H54 (cell line): ENCODE measurements at places on chromosomes 2 and 18.

GRCh38 chr2:187475499-187476248, 27.6 kb upstream of the CALCRL start:
- DNase-seq = no peak

GRCh38 chr2:176035013-176035691, 33.1 kb upstream of the LNPK start:
- no peak for DNase-seq

GRCh38 chr2:103167599-103167998, 405.8 kb downstream of the TMEM182 start:
- DNase-seq = no peak

- no peak for DNase-seq
Observed at GRCh38 chr2:197209742-197210408, 100.7 kb downstream of the ANKRD44 start.

DNA sequence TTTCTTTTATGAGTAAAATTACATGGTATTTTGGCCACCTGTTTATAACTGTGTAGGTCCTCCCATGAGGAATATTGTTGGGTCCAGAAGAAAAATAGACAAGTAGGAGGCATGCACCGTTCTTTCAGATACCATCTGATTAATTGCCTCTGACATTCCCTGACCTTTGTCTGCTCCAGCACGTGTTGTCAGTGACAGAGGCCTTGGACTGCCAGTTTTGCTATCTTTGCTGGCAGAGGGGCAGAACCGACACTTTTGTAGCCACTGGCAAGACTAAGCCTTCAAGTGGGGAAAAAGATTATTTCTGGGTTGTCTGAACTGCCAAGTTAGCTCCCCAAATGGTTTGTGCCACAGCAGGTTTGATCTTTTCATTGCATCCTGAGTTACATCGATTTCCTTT, 276.9 kb downstream of the CAMKMT start:
- DNase-seq = no peak

DNA sequence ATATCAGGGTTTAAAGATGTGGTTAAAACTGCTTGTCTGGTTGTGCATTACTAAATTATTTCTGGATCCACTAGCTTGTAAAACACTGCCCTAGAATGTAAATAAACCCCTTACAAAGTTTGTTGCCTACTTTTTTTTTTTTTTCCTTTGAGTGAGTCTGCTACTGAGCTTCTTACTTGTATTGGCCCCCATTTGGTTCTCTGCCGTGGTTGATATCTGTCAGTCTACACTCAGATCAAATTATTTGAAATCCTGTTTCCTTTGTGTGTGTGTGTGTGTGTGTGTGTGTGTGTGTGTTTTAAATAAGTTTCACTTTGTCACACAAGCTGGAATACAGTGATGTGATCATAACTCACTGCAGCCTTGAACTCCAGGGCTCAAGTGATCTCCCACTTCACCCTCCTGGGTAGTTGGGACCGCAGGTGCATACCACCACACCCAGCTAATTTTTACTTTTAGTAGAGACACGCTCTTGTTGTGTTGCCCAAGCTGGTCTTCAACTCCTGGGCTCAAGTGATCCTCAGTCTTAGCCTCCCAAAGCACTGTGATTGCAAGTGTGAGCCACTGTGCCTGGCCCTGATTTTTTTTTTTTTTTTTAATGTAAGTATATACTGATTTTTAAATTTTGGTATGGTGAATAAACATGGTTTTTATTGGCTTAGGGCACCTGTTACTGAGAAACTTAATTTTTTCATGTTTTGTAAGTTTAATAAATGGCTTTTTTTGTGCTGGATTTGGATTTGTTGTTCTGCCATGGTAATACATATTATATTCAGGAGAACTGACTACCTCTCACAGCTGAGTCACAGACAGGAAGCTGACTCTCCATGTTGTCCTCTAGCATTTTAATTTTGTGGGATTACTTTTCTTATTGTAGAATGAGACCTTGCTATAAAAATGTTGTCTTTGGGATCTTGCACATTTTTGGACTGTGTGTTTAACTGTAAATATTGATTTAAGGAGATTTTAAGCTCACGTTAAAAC, 48.5 kb downstream of the MAP4K4 start:
- DNase-seq = peak; percentile 27

GRCh38 chr2:38682008-38682575, 16.2 kb downstream of the GALM start:
- no peak for DNase-seq

- no peak for DNase-seq
Observed at GRCh38 chr2:26011609-26011989, 22.3 kb upstream of the RAB10 start.

GRCh38 chr2:158990397-158991214, 22.2 kb downstream of the TANC1 start:
- peak; percentile 78 for DNase-seq
